Type B pancreatic cell (in vitro differentiated cells): ENCODE measurements at places on chromosomes 3 and 15. TPM values are rescaled to one million over a fixed set of nuclear protein-coding genes. Genes with fewer than 3 reads are reported as not detected.
A peak's percentile ranks its signal among the peaks of the same experiment; 100 is the strongest.

GRCh38 chr15:52071570-52071969 is 41.0 kb downstream of the BCL2L10 start:
- no peak for DNase-seq

- DNase-seq: no peak
Observed at GRCh38 chr3:78887029-78887428, 880.8 kb downstream of the ROBO1 start.

TF gene
- 2.3 and 18.8 TPM in 2 replicates for total RNA-seq

GRCh38 chr15:89463113-89463512 is 33.3 kb downstream of the RHCG start:
- DNase-seq: no peak

DNA sequence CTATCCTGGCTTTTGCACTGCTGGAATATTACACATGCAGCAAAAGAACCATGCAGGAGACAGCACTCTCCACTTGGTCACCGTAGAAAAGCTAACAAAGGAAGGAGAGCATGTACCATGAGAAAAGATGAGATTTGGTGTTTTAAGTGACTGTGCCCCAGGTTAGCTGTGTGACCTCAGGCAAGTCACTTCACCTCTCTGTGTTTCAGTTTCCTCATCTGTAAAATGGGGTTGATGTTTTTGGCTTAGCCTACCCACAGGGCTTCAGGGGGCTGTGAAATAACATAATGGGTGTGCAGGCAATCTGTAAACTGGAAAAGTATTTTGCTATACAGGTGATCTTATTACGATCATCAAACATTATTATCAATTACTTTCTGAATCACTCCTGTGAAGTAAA is 69.3 kb upstream of the SLC6A11 start:
- DNase-seq: no peak

GRCh38 chr3:31498791-31499190 is 33.9 kb upstream of the STT3B start:
- no peak for DNase-seq

GRCh38 chr3:129603991-129604749 is 2.3 kb downstream of the PLXND1 start:
- no peak for DNase-seq

SERPINI2 gene
- 0.70 TPM in 1 of 2 replicates, not detected in the other for total RNA-seq

DNA sequence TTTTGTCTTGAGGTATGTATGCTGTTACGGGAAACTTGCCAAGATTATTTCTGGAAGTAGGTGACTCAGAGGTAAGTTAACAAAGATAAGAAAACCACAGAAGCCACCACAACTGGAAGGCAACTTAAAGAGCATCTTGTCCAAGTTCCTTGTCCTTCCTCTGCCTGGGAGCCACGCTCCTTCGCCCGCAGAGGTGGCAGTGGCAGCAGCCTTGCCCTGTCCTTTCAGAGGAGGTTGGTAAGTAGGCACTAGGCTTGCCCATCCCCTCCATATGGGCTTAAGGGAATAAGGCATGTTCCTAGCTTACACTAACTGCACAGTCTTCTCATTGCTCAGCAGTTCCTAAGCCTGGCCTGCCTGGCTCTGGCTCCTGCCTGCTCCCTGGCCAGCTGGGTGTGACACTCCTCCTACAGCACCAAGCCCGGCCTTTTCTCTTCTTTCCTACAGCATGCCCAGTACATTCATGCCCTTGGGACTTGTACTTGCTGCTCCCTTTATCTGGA is 48.0 kb upstream of the RAB6B start:
- no peak for DNase-seq

GRCh38 chr15:92584105-92584504 is 71.5 kb downstream of the FAM174B start:
- DNase-seq: no peak

- DNase-seq: no peak
Observed at GRCh38 chr3:140250945-140251344, 316.0 kb downstream of the CLSTN2 start.

CXCR6 gene
- not detected in 2 replicates for total RNA-seq

CLDN1 gene
- total RNA-seq: 9.7 and 11.9 TPM in 2 replicates

- no peak for DNase-seq
Observed at GRCh38 chr15:92623435-92623834, 32.1 kb downstream of the FAM174B start.

- DNase-seq: no peak
Observed at GRCh38 chr3:61877359-61878138, 316.2 kb downstream of the PTPRG start.

- DNase-seq: peak; percentile 87
Observed at GRCh38 chr3:69013253-69014021, at the start of gene EOGT. TSS of gene EOGT (minus strand) at chr3:69013684. CDS start at chr3:69009846, 3,838 bp downstream.

DNA sequence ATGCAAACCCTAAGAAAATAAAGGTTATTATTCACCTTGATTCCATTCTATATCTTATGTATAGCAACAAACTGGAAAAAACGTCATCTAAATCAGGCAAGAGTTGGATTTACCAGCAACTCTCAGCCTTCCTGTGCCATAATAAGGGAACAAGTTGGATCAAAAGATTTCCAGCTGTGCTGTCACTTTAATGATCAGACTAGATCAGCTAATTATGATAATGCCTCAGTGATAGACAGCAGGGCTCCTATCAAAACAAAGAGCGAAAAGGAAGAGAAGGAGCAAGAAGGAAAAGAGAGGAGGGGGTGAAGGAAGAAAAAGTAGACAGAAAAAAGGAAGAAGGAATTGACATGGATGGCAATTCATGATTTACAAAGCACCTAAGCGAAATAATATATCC is 36.7 kb upstream of the BCL6 start:
- DNase-seq: no peak

- no peak for DNase-seq
Observed at GRCh38 chr3:115788921-115789470, 165.7 kb downstream of the GAP43 start.

ECE2 gene
- total RNA-seq: not detected in 2 replicates

- no peak for DNase-seq
Observed at GRCh38 chr3:13235897-13236296, 162.7 kb upstream of the IQSEC1 start.

CCR1 gene
- total RNA-seq: 0.98 and 1.3 TPM in 2 replicates

- DNase-seq: no peak
Observed at GRCh38 chr15:67613211-67613610, 70.7 kb downstream of the MAP2K5 start.

DNA sequence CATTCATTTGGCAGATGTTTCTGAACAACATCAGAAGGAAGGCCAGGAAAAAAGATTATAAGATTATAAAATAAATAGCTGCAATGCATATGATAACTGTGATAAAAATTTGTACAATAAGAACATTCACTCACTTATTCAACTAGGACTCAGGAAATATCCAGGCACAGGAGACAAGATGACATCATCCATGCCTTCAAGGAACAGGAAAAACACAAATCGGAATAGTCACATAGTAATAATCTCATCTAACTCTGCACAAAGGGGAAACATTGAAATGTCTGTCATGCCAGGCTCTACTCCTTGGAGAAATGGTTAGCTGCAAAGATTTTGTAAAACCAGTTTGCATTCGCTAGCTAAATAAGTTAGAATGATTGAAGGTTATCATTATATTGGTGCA is 233.5 kb upstream of the AGTR1 start:
- DNase-seq: no peak

DNA sequence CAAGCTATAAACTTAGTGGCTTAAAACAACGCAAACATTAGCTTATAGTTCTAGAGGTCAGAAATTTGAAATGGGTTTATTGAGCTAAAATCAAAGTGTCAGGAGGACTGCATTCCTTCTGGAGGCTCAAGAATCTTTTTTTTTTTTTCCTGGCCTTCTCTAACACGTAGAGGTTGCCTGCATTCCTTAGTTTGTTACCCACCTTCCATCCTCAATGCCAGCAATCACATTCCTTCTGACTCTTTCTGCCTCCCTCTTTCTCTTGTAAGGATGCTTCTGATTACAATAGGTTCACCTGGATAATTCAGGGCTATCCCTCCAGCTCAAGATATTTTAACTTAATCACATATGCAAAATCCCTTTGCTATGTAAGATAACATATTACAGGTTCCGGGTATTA is 24.8 kb downstream of the REC114 start:
- DNase-seq: no peak

DNA sequence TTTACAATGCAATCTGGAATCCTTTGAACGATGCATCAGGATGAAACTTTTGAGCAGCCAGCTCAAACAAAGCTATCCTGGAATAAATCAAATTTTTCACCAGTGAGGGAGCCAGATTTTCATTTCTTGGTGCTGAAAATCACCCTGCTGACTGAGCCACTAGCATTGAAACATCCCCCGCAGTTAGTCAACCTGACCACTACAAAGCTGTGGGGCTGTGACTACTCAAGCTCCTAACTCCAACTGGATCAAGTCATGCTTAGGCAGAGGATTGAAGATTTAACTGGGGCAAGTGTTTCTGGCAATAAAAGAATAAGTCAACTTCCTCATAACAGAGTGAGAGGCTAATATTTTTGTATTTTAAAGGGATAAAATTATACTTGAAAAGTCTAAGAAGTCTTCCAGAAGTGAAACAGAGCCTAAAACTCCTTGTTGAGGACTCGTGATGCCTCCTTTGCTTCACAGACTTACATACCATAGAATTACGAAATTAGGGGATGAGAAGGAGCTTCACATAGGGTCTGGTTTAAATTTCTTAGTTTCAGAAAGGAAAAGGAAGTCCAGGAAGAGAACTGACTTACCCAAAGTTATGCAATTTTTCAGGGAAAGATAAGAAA is 177.8 kb downstream of the SERPINI1 start:
- DNase-seq: no peak

- no peak for DNase-seq
Observed at GRCh38 chr15:31740203-31740602, 290.1 kb upstream of the CHRNA7 start.

GRCh38 chr15:29821416-29822099 is 710 bp downstream of the TJP1 start:
- DNase-seq: peak; percentile 82

DNA sequence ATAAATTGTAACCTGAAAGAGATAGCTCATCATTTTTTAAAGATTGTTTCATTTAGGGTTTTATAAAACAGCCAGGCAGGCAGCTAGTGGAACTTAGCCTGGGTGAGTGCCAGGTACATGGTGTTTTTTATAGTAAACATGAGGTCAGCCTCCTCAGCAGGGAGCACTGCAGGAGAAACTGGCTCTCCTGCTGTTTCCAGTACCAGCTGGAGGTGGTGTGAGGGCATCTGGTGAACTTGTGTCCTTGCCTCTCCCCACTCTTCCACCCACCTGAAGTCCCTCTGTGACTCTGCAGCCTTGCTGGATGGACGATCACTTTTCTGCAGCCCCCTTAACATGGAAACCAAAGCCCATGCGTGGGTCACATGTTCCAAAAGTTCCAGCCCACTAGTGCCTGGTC is 128.4 kb downstream of the FAM174B start:
- no peak for DNase-seq

- DNase-seq: peak; percentile 80
Observed at GRCh38 chr3:186097663-186098451, 11.0 kb downstream of the ETV5 start.

GRCh38 chr3:73353649-73354217 is 271.0 kb downstream of the PDZRN3 start:
- DNase-seq: no peak

DNA sequence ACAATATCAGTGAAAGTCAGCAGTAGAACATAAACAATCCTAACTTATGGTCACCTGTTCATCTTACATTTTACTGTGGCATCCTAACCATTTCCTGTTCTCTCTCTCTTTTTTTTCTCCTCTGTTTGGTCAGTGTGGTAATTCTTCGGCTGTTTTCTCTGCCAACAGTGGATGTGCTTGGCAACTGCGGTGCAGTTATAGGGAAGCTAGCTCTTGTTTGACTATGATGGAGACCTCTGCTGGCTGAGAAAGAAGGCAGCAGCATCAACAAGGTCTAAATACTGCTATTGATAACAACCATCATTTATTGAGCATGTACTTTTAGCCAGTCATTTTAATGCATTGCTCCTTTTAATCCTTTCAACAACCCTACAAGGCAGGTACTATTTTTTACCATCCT is 723 bp upstream of the DRD3 start:
- DNase-seq: no peak

PAQR5 gene
- total RNA-seq: 7.8 and 22.3 TPM in 2 replicates
